ENCODE measurements at places on chromosomes 6 and 20.
A peak's percentile ranks its signal among the peaks of the same experiment; 100 is the strongest.

- DNase-seq: no peak
Measured at GRCh38 chr6:110461376-110461775, 15.0 kb downstream of the SLC22A16 start.

DNA sequence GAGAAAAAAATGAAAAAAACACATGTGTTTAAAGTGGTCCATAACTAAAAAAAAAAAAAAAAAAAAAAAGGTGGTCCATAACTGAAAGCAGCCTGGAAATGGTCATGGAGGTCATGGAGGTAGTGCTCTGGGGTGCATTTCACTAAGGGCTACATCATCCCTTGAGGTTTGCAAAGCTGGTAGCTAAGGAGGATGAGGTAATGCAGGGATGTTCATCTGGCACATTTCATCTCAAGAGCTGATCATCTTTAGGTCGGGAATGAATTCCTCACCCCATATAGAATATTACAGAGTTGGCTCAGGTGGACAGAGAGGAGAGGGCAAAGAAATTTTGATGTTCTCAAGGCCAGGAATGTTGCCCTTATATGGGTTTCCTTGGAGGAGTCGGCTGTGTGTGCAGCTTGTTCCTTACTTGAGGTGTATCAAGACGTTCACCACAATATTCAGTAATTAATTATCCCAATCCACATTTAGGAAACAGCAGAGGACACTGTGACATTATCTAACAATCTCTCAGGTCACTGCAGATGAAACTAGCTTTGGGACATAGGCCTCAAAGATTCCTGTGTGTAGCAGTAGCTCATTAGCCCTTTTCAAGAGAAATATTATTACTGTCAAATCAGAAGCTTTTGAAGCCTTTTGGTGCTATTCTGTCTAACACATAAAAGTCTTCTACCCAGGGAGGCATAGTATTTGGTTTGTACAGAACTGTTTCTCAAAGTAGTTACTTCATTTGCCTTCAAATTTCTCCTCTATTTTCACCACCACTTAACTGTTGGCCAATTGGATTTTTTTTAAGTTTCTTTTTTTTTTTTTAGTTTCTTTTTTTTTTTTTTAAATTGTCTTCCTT lies 46.8 kb downstream of the CYP24A1 start:
- no peak for DNase-seq

DNA sequence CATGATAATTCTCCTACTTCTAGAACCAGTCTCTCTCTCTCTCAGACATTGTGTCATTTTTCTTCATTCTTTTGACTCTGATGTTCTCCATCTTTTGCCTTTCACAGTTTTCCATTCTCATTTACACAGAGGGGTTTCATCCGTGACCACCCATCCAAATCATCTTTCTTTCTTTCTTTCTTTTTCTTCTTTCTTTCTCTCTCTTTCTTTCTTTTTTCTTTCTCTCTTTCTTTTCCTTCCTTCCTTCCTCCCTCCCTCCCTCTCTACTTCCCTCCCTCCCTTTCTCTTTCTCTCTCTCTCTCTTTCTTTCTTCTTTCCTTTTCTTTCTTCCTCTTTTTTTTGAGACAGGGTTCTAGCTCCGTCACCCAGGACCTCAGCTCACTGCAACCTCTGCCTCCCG lies 19.9 kb upstream of the SASH1 start:
- DNase-seq: no peak

DNA sequence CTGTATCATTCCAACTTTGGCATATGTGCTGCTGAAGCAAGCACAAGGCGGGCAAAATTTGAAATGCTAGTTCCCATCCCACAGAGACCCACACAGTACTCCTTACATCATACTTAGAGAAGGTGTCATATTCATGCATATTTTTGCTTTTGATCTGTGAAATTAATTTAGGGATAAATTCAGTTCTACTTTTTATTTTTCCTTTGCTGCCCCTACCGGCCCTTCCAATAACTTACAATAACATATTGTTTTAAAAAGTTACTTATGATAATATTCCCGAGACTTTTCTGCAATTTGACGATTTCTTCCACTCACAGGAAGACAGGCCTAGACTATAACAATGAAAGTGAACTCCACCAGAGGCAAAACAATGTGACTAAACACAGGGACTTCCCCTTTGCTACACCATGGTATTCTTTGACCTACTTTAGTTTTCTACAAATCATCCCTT lies 35.0 kb downstream of the SESN1 start:
- DNase-seq: no peak

- DNase-seq: no peak
Measured at GRCh38 chr20:63863021-63863797, 1.9 kb upstream of the TPD52L2 start.

GRCh38 chr6:135418040-135418760 lies 79.3 kb downstream of the AHI1 start:
- no peak for DNase-seq

- no peak for DNase-seq
Measured at GRCh38 chr20:18856873-18857272, 43.3 kb downstream of the SCP2D1 start.

GRCh38 chr6:99119109-99120031 lies 171.6 kb upstream of the FBXL4 start:
- no peak for DNase-seq

DNA sequence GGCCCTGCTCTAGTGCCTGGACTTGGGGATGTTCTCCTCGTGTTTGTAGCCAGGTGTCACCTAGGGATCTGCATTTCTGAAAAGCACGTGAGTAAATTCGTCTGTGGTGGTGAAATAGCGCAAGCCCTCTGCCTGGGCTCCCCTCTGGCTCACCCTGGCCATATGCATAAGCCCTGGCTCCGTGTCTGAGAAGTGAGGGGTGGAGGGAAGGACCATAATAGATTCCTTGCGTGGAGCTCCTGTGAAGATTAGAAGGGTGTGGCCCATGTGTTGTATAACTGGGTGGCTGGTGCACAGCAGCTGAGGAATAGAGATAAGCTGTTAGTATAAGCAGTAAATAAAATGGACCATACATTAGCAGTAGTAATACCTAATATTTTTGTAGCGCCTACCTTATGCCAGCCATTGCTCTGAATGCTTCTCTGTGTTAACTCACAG lies 4.8 kb downstream of the BCAS1 start:
- no peak for DNase-seq

- DNase-seq: no peak
Measured at GRCh38 chr6:45591306-45591705, 213.6 kb upstream of the SUPT3H start.

- peak; percentile 58 for DNase-seq
Measured at GRCh38 chr6:7137335-7138045, 29.7 kb downstream of the RREB1 start.

- no peak for DNase-seq
Measured at GRCh38 chr6:78770765-78771164, 96.6 kb upstream of the IRAK1BP1 start.

- DNase-seq: no peak
Measured at GRCh38 chr20:41287327-41287726, 30.2 kb downstream of the ZHX3 start.

GRCh38 chr6:147817042-147817689 lies 308.7 kb downstream of the SAMD5 start:
- DNase-seq: no peak

DNA sequence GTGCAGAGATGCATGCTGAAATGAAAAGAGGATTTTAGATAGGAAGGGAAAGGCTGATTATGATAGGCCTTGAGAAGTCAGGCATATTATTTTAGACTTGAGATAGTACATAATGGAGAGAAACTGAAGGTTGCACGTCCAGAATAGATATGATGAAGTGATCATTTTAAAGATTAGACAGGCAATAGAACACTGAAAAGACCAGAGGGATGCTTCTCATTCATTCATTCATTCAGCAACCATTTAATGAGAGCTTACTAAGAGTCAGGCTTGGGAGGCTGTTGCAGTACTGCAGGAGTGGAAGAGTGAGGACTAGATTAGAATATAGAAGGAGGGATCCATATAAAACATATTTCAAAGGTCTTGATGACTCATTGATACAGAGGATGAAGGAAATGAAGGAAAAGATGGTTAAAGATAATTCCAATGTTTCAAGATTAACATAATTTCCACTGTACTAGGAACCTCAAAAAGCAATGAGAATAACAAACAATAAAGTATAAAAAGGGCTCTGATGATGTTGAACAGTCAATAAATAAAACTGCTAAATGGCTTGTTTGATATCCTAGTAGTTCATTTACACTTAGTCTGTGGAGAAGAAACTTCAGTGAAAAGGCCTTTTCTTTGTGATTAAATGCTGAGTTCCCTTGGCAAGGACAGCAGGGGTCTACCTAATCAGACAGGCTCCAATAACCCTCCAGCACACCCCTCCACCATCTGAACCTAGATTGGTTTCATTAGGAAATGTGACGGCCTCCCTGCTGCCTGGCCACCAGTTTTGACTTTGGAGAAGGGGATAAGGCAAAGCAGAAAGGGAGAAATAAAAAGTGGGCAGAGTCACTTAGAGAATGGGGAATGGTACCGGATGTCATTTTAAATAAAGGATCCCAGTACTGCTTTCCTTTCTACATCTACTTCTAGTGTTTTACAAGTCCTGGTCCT lies 5.3 kb upstream of the FBXO9 start:
- DNase-seq: no peak

DNA sequence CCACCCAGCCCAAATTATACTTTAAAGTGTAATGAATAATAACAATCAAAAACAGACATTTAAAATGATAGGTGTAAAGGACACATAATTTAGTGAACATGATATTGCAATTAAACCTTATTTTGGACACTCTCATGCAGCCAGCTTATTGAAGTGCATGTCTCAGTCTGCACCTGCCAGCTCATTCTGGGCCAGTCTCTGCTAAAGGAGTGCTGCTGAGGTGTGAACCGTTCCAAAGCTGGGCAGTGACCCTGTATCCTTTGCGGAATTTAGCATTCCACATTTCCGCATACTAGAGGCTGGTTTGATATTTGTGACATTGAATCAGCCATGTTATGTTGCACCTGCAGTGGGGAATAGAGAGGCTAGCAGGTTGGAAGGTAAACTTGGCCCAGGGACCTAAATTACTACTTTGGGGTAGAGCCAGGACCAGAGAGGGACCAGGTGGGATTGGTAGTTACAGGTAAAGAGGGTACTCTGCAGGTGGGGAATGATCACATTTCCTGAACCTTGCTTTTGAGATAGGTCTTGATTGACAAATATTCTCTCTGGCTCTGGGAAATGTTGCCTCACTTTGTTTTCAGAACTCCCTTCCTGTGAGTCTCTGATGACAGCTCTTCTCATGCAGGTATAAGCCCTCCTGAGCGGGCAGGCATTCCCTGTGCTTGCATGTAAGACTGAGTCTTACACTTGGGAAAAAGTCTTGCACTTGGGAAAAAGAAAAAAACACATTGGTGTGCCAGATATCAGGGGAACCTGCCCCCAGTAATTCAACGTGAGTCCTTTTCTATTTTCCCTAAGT lies 26.2 kb downstream of the TULP4 start:
- no peak for DNase-seq

DNA sequence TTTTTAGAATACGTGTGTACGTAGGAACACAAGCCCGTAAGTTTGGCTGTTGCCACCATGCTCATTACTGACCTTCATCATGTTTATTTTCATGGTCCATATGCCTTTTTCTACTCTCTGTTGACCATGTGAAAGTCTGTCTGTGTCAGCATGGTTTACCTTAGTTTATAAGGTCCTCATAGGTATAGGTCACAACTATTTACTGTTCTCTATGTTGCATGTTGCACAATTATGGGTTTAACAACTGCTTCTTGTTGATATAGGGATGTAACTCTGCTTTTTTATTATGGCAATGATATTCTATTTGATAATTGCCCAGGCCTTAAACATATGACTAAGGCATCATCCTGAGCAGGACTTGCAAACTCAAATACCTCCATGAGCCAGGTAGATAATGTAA lies 13.4 kb upstream of the RANBP9 start:
- DNase-seq: no peak

DNA sequence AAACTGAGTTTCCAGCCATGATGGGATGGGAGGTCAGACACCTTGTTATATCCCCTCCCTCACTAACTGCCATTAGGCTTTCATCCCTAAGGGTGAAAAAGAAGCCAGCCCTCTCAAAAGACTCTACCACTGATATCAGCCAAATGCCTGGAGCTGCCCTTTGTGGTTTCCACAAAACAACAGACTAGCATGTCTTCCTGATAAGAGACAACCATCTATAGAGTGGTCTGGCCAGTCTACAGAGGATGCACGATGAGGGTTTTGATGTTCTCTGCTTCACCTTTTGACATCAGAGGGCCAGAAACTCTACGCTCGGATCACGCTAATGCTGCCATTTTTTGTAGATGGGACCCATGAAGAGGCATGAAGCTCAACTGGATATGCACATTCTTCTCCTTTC lies 61.7 kb upstream of the ARHGAP18 start:
- no peak for DNase-seq

GRCh38 chr6:169833258-169833794 lies 81.9 kb downstream of the ERMARD start:
- DNase-seq: no peak

DNA sequence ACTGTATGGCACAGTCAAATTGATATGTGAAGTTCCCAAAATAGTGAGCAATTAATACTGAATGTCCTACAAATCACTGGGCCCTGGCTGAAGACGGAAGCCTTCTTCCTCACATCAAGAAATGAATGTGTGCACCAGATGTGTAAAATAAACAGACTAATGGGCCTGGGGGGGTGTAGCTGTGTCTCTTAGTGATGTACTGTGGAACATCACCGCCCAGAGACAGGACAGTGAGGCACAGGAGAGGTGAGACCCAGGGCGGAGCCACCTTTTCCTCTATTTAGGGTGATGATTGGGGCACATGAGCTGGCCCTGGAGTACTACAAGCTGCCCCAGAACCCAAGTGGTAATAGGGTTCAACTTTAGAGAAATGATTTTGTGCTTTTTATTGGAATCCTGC lies 368.5 kb upstream of the ARID1B start:
- no peak for DNase-seq

DNA sequence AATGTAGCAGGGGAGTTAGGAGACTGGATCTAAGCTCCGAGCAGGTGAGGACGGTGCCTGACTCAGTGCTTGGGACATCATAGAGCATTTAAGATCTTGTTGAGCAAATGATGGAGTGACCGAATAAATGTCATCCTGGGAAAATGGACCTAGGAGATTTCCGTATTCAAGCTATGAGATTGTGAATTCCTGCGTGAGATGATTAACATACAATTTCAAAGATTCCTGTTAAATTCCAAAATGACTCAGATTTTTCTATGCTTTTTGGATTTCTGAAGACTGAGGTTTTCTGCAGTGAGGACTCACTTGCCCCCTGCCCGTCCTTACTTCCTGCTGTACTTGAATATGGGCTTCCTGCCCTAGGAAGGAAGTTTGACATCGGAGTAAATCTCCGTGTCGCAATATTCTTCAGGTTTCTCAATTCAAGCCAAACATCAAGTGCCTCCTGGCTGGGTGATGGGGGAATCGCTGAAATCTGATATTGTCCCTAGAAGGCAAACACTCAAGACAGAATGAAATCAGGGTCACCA lies 5.2 kb downstream of the SYTL3 start:
- DNase-seq: no peak

- peak; percentile 47 for DNase-seq
Measured at GRCh38 chr6:28648035-28648877, 122.6 kb downstream of the GPX5 start.

DNA sequence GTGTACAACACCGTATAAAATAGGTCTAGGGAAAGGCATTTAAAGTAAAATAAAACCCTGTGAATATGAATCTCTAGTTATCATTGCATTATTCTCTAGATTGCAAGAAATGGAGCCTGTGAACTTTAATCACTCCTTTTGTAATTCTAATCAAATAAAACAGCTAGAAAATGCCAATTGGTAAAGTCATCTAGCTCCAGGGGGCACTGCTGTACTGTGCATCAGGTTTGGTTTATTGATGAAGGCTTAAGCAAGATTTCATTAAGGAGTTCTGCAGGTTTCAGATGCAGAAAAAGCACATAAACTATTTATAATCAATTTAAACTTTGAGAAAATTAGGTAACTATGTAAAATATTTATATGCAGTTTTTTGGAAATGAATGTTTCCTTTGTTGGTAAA lies 645.0 kb downstream of the PHF3 start:
- no peak for DNase-seq

- DNase-seq: no peak
Measured at GRCh38 chr6:126905917-126906316, 212.6 kb upstream of the RSPO3 start.

All from stimulated activated CD4-positive, alpha-beta T cell treated with anti-CD3 and anti-CD28 coated beads, Interleukin-4, amount 100 ng/mL, for 1 hour (primary cell).